ENCODE measurements at places on chromosomes 3 and 15.

DNA sequence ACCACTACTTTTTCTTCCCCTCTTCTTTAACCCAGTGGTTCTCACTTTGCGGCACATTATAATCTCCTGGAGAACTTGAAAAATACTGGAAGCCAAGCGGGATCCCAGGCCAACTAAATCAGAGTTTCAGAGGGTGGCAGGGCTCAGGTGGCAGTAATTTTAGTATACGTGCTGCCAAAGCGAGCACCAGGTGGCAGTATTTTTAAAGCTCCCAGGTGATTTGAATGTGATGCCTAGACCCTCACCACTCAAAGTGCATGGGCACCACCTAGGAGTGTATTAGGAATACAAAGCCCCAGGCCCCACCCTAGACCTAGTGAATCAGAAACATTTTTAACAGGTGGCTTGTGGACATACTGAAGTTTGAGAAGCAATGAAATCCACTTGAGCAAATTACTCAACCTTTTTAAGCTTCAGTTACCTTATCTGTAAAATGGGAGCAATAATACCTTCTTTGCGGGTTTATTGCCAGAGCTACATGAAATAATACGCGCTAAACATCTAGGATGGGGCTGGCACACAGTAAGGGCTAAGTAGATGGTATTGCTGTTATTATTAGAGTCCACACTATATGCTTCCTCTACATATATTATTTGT is 8.3 kb downstream of the B3GALNT1 start:
- no peak for DNase-seq

- DNase-seq, result no peak
Measured at GRCh38 chr3:156187146-156187769, 66.9 kb downstream of the KCNAB1 start.

DNA sequence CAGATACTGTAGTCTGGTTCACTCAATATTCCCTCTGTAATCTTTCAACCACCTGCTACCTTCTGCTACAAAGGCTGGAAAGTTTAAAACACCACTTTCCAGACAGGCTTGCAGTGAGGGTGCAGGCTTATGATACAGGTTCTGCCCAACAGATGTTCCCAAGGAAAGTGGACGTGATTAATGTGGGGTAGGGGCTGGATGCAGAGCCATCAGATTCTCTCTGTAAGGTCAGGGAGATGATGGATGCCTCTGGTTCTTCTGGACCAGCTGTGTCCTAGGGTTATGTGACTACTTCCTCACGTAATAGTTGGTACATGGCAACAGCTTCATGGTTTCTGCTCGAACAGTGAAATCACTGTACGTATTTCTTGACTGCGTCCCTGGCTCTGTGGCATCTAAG is 11.1 kb downstream of the GPR176 start:
- DNase-seq, result no peak

- peak; percentile 53 for DNase-seq
Measured at GRCh38 chr3:101725194-101725889, 928 bp downstream of the CEP97 start.

GRCh38 chr3:24235121-24235520 is 259.5 kb downstream of the THRB start:
- DNase-seq, result no peak

Measured in Ammon's horn (tissue), 1 donor.